Omental fat pad (tissue), 4 donors: ENCODE measurements at places on chromosomes 16 and 17. TPM values are rescaled to one million over a fixed set of nuclear protein-coding genes. Genes with fewer than 3 reads are reported as not detected.

Gene PIGQ
- 25.0 TPM for total RNA-seq

Gene ASPHD1
- 14.0 TPM for total RNA-seq

Gene PPP1R1B
- total RNA-seq = 27.0 TPM

Gene SPATA32
- total RNA-seq = not detected

Gene TAOK1
- 67.8 TPM for total RNA-seq

Gene MIEF2
- total RNA-seq = 2.9 TPM

Gene GINS3
- 5.3 TPM for total RNA-seq

Gene SLC13A5
- total RNA-seq = not detected

Gene KCNH4
- total RNA-seq = not detected

Gene PRAC1
- not detected for total RNA-seq

Gene GEMIN4
- 13.2 TPM for total RNA-seq

Gene NPIPB2
- total RNA-seq = 11.5 TPM

Gene POLG2
- 19.6 TPM for total RNA-seq

Gene CIAO2B
- total RNA-seq = 78.0 TPM

Gene SCGB1C2
- total RNA-seq = not detected

Gene ZG16
- total RNA-seq = not detected

Gene RNF43
- total RNA-seq = not detected

Gene CCDC200
- total RNA-seq = not detected

Gene EPX
- not detected for total RNA-seq

Gene SPNS2
- 30.5 TPM for total RNA-seq

Gene CYGB
- 44.5 TPM for total RNA-seq

Gene ZNF594
- total RNA-seq = 8.6 TPM

Gene TBKBP1
- total RNA-seq = 10.7 TPM

Gene SPATA22
- not detected for total RNA-seq

Gene ITGA3
- total RNA-seq = 44.3 TPM

Gene CSH2
- total RNA-seq = not detected

Gene PERCC1
- 1.9 TPM for total RNA-seq

Gene CIBAR2
- total RNA-seq = not detected

Gene CPHXL2
- not detected for total RNA-seq

Gene RPRML
- total RNA-seq = not detected

Gene NOXO1
- total RNA-seq = not detected

Gene RASL10B
- 63.8 TPM for total RNA-seq
